Ovary (tissue), 10 donors: ENCODE measurements at places on chromosomes 2 and 18. TPM values are rescaled to one million over a fixed set of nuclear protein-coding genes. Genes with fewer than 3 reads are reported as not detected.

- no peak overlapping the region for H3K27ac ChIP-seq
- no peaks in the 10 kb centered on the region for H3K36me3 ChIP-seq
- H3K4me1 ChIP-seq = peaks cover 6% of the 10 kb centered on the region
- no peaks in the 10 kb centered on the region for H3K27me3 ChIP-seq
Measured at GRCh38 chr2:40282428-40282827, 169.5 kb downstream of the SLC8A1 start.

DNA sequence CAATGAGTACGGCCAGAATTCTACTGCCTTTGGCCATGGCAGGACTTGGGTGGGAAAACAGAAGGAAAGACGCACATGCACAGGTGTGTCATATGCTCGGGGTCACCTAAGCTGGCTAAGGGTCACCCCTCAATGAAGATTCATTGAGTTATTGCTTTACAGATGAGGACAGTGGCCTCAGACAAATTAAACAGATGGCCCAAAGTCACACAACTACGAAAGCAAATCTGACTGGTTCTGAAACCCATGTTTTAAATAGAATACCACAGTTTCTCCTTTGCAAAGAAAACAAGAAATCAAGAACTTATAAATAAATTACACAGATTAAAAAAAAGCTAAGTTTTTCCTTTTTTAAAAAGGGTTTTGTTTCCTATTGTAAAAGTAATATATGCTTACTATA is 70.5 kb downstream of the ID2 start:
- peaks cover 2% of the 10 kb centered on the region for H3K4me1 ChIP-seq
- no peaks in the 10 kb centered on the region for H3K27me3 ChIP-seq
- H3K27ac ChIP-seq = no peak overlapping the region
- H3K4me3 ChIP-seq = no peak overlapping the region
- no peak for DNase-seq

DNA sequence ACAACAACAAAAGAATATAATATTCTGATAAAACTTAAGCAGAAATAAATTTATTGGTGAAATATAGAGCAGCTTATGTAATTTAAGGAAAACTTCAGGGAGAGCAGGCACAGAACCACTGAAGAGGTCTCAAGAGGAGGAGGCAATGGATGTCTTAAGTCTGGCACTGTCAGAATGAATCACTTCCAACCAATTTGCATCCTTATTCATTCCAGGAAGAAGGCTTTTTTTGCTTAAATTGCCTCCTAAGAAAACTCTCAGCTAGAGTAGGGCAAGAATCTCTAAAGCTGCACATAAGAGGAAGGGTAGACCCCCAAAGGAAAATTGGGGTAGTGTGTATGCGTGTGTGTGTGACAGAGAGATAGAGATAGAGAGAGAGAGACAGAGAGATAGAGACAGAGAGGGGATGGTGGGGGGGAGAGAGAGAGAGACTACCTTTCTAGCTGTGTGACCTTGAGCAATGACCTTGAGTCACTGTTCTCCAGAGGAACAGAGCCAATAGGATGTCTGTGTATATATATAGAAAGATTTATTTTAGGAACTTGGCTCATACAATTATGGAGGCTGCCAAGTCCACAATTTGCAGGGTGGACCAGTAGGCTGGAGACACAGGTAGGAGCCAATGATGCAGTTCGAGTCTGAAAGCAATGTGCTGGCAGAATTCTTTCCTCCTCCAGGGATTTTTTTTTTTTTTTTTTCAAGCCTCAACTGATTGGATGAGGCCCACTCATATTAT is 96.4 kb upstream of the LINC00305 start:
- H3K27me3 ChIP-seq = no peaks in the 10 kb centered on the region
- no peak overlapping the region for H3K27ac ChIP-seq
- H3K36me3 ChIP-seq = no peaks in the 10 kb centered on the region
- DNase-seq = peak; percentile 35
- H3K4me3 ChIP-seq = no peak overlapping the region

GRCh38 chr18:3712491-3712890 is 262.5 kb downstream of the TGIF1 start:
- no peak overlapping the region for H3K27ac ChIP-seq
- H3K4me1 ChIP-seq = no peaks in the 10 kb centered on the region
- H3K4me3 ChIP-seq = no peak overlapping the region
- DNase-seq = no peak

- peaks cover 1% of the 10 kb centered on the region for H3K4me1 ChIP-seq
- DNase-seq = no peak
- H3K27ac ChIP-seq = no peak overlapping the region
Measured at GRCh38 chr2:159755788-159756187, 42.2 kb downstream of the CD302 start.

- H3K4me1 ChIP-seq = no peaks in the 10 kb centered on the region
- no peak for DNase-seq
- no peak overlapping the region for H3K4me3 ChIP-seq
- no peak overlapping the region for H3K27ac ChIP-seq
Measured at GRCh38 chr2:206838690-206839089, 73.3 kb downstream of the FASTKD2 start.

GRCh38 chr2:188050726-188051125 is 240.9 kb upstream of the GULP1 start:
- no peak for DNase-seq
- H3K27ac ChIP-seq = no peak overlapping the region
- H3K4me3 ChIP-seq = no peak overlapping the region
- H3K27me3 ChIP-seq = no peaks in the 10 kb centered on the region

DNA sequence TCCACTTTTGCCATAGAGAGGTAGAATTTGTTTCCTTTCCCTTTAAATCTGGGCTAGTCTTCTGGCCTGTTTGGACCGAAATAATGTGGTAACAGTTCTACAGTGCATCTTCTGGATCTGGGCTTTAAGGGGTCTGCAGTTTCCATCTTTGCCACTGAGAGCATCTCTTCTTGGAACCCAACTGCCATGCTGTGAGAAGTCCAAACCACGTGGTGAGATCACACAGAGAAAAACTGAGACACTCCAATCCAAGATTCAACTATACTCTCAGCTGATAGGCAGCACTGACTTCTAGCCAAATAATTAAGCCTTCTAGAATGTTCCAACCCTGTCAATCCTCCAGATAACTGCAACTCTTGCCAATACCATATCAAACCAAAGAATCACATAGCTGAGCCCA is 261.1 kb downstream of the INSIG2 start:
- no peaks in the 10 kb centered on the region for H3K36me3 ChIP-seq
- no peak for DNase-seq
- H3K27ac ChIP-seq = no peak overlapping the region
- H3K4me1 ChIP-seq = no peaks in the 10 kb centered on the region
- no peak overlapping the region for H3K4me3 ChIP-seq
- H3K27me3 ChIP-seq = no peaks in the 10 kb centered on the region

- H3K4me3 ChIP-seq = peak overlapping the region; percentile 61
- peaks cover 9% of the 10 kb centered on the region for H3K4me1 ChIP-seq
- peak overlapping the region; percentile 70 for H3K27ac ChIP-seq
Measured at GRCh38 chr2:27085673-27086089, 891 bp upstream of the KHK start.

DNA sequence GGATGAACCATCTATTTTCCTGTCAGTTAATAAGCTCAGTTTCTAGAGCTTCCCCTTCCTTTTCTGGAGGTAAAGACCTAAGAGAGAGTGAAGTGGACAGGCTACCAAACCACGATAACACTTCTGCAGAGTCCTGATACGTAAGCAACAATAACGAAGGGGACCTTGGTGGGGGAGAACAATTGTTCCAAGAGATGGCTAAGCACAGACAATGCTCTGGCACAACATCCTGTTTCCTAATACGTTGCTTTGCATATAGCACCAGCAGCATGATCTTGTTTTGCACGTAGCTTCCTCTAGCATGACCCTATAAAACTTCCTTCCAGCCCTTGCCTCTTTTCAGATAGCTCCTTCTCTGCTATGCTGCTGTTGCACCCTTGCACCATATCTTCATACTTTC is 247.3 kb downstream of the RAD51AP2 start:
- no peak overlapping the region for H3K27ac ChIP-seq
- no peak overlapping the region for H3K4me3 ChIP-seq
- no peak for DNase-seq
- H3K27me3 ChIP-seq = no peaks in the 10 kb centered on the region

DNA sequence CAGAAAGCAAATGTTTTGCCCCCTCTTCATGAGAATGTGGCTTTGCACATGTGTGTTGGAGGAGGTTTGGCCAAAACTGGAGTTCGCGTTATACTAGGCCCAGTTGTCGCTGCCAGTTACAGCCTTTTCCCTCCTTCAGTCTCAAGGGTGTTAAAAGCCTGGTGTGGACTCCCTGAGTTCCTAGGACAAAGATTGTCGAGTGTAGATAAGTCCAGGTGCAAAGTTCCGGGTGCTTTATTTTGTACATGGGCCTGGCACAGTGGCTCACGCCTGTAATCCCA is 542 bp upstream of the RNF103 start:
- H3K4me3 ChIP-seq = peak overlapping the region; percentile 50
- DNase-seq = no peak
- H3K27me3 ChIP-seq = no peaks in the 10 kb centered on the region
- no peak overlapping the region for H3K27ac ChIP-seq
- no peaks in the 10 kb centered on the region for H3K36me3 ChIP-seq

PTPRN gene
- 1.3 TPM for polyA plus RNA-seq

C2orf80 gene
- not detected for polyA plus RNA-seq

CCL20 gene
- 0.65 TPM for polyA plus RNA-seq

GALNT5 gene
- 0.22 TPM for polyA plus RNA-seq

CIDEA gene
- 0.15 TPM for polyA plus RNA-seq

KYNU gene
- polyA plus RNA-seq = 0.40 TPM

DSC2 gene
- polyA plus RNA-seq = 0.77 TPM

CDK5R2 gene
- polyA plus RNA-seq = not detected
